Activated CD4-positive, alpha-beta T cell treated with anti-CD3 and anti-CD28 coated beads for 1 hour (primary cell): ENCODE measurements at places on chromosomes 6 and 20.

DNA sequence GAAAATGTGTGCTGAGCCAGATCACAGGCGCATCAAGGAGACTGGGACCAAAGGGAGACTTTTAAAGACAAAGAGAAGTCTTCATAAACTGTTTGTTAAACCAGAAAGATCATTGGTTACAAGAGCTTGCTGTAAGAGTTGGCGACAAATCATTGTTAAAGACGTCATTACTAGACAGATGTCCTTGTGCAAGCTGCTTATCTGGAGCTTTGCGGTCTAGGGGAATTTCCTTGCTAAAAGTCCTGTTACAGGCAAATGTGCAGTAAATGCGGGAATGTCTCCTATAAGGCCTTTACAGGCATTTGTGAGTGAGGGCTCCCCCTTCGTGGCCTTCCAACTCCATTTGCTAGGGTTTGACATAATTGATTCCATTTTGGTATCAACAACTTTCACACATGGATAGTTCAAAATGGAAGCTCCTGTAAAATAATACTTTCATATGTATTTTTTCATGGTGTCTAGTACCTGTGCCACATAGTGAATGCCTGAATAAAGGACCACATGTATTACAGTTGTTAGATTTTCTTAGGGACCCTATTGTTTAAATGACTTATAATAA lies 362.4 kb downstream of the UTRN start:
- DNase-seq: no peak

- no peak for DNase-seq
These were observed 191.5 kb downstream of the PREX1 start for GRCh38 chr20:48636301-48636700.

GRCh38 chr20:1327241-1327653 lies 1.7 kb downstream of the SDCBP2 start:
- DNase-seq: no peak

- DNase-seq: no peak
These were observed 202.3 kb downstream of the THBS2 start for GRCh38 chr6:169051371-169051770.

DNA sequence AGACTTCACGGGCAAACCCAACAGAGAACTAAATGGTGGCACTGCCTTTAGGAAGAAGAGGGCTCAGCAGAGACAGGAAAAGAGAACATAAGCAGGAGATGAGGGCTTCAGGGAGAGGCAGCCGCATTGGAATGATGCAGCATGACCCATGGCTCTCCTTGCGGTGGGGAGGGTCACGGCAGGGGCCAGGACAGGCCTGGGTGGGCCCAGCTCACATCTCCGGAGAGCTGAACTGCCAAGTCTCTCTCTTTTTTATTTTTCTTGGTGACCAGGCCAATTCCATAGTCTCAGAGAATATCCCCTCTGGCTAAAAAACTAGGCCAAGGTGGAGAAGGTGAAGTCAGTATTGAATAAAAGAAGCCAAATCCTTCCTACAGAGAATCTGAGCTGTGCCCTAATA lies 77.5 kb upstream of the TRAF3IP2 start:
- no peak for DNase-seq

DNA sequence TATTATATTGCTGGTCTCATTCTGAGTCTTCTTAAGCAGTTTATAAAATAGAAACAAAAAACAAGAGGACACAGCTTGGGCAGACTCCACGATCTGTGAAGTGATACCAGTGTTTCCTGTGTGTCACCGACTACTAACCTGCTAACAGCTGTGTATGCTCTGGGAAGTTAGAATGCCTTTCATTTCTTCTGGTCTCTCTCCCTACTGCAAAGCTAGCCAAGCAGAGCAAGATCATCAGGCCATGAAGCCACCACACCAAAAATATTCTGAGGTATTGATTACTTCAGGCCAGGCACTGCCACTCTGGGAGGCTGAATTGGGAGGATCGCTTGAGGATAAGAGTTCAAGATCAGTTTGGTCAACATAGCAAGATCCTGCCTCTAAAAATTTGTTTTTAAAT lies 46.9 kb upstream of the SMIM29 start:
- no peak for DNase-seq

GRCh38 chr20:47126709-47127108 lies 229.8 kb downstream of the ZMYND8 start:
- no peak for DNase-seq

- DNase-seq: no peak
These were observed 12.2 kb upstream of the HBS1L start for GRCh38 chr6:135066806-135067205.

- no peak for DNase-seq
These were observed 64.5 kb downstream of the ZDHHC14 start for GRCh38 chr6:157445277-157446009.

GRCh38 chr6:41408982-41409381 lies 73.6 kb downstream of the NCR2 start:
- DNase-seq: no peak

DNA sequence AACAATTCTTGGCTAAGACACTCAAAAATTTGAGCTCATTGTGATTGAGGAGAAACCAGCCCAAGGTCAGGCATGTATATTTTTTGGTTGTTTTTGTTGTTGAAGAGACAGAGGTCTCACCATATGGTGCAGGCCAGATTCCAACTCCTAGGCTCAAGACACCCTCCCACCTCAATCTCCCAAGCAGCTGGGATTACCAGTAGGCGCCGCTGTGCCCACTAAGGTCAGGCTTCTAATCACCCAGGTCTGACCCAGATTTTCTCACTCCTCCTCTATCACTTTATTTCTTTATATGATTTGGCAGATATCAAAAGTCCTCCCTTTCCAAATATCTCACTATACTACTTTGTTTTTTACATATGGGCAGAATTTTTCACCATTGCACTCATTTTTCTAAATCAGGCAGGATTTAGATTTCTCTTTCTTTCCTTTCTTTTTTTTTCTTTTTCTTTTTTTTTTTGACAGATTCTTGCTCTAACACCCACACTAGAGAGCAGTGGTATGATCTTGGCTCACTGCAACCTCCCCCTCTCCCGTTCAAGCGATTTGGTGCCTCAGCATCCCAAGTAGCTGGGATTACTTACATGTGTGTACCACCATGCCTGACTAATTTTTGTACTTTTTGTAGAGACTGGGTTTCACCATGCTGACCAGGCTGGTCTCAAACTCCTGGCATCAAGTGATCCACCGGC lies 1.7 kb upstream of the C6orf141 start:
- DNase-seq: no peak

- no peak for DNase-seq
These were observed 17.8 kb downstream of the AFG1L start for GRCh38 chr6:108312605-108313004.

DNA sequence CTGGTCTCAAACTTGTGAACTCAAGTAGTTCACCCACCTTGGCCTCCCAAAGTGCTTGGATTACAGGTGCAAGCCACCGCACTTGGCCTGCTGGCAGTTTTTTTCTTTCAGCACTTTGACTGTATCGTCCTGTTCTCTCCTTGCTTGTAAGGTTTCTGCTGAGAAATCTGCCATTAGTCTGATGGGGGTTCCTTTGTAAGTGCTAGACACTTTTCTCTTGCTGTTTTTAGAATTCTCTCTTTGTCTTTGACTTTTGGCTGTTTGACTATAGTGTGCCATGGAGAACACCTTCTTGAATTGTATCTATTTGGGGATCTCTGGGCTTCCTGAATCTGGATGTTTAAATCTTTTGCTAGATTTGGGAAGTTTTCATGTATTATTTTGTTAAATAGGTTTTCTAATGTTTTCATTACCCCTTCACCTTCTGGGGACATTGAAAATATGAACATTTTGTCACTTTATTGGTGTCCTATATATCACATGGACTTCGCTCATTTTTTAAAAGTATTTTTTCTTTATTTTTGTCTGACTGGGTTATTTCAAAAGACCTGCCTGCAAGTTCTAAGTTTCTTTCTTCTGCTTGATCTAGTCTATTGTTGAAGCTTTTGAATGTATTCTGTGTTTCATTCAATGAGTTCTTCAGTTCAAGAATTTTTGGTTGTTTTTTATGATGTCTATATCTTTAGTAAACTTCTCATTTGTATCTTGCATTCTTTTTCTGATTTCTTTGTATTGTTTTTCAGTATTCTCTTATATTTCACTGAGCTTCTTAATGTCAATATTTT lies 22.1 kb downstream of the GJA10 start:
- no peak for DNase-seq

DNA sequence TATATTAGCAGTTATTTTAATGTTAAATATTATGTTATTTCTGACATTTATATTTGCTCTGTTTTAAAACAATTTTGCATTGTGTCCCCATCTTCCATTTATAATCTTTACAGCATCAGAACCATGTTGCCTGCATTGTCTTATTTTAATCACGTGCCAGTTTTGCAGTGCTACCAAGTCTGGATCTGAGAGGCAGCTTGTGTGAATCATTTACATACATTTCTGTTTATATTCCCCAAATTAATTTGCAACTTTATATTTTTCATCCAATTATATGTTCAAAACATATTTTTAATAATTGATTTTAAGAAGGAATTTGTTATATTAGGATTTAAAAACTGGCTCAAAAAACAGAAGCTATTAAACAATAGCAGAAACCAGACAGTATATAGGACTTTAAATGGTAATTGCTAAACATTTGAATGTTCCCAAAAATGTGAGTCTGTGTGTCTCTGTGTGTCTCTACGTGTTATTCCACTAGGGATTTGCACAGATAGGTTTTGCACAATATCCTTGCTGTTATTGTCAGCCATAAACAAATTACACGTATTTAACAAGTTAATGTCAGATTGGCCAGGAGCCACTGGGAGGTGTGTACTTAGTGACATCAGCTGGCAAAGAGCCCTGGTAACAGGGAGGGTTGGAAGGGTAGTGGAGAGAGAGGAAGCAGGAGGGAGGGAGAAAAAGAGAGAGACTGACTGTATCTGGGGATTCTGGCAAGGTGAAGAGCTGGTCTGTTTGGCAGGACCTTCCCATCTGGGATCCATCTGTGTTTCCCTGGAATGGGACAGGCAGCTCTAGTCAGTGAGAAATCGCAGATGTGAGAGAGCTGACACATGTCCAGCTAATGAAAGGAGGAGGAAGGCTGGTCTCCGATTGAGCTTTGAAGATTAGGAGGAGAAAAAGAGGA lies 72.1 kb downstream of the CBFA2T2 start:
- no peak for DNase-seq

DNA sequence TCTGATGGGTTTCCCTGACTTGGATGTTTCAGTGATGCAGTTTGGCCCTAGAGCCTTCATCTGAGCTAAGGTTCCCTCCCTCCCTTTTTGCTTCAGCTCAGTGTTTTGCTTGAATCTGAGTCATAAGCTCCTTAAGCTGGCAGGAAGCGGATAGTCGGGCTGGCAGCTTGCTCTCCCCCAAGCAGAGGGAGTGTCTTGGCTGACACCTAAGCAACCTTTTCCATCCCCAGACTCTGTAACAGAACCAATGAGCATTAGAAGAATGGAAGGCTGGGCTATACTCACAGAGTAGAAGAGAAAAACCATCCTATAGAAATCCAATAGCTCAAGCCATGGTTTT lies 98.3 kb downstream of the HAO1 start:
- no peak for DNase-seq

GRCh38 chr6:109075934-109076333 lies 18.7 kb downstream of the SESN1 start:
- no peak for DNase-seq

DNA sequence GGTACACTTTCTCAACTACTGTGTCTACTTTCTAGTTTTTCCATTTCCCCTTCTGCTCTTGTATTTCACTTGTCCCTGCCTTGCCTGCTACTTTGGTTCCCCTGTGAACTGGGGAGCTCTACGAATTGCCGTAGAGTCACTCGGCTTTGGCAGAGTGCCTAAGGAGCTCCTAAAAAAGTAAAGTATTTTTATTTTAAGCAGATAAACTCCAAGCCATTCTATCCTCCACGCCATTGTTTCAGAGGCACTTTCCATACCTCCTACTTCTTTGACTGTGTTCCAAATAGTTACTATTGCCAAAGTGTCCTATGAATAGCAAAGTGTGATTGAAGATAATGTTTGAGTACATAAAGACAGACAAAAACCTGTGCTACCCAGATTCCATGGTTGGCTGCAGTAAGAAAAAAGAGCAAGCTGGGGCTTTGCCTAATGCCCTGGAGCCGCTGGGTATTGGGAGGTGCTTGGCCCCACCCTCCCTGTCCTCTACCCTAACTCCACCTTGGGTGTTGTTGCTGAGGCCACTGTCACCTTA lies 5.1 kb upstream of the MBOAT1 start:
- DNase-seq: no peak

DNA sequence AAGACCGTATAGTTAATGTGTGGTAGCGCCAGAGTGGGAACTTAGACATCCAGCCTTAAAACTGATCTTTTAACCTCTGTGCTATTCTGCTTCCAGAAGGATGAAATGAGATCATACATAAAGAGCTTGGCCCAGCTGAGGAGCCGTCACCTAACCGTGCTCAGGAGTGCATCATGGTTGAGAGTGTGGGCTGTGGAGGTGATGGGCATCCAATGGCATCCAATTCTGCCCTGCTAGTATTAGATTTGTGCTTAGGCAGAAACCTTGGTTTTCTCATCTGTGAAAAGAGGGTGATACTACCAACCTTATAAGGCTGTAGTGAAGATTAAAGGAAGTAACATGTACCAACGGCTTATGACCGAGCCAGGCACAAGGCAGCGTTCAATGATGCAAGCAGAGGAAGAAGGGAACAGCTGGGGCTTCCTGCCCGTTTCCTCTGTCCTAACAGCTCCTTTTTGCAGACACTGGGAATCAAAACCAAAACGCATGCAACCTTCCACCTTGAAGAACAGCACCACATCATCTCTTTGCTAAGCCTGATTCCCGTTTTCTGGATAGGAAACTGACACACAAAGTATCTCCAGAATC lies 1.3 kb downstream of the SLC22A16 start:
- DNase-seq: no peak
